Thymus (tissue), 14 donors: ENCODE measurements at places on chromosomes 12 and 14.
A peak's percentile ranks its signal among the peaks of the same experiment; 100 is the strongest.

- DNase-seq = no peak
Observed at GRCh38 chr12:29691161-29691854, 92.4 kb downstream of the TMTC1 start.

DNA sequence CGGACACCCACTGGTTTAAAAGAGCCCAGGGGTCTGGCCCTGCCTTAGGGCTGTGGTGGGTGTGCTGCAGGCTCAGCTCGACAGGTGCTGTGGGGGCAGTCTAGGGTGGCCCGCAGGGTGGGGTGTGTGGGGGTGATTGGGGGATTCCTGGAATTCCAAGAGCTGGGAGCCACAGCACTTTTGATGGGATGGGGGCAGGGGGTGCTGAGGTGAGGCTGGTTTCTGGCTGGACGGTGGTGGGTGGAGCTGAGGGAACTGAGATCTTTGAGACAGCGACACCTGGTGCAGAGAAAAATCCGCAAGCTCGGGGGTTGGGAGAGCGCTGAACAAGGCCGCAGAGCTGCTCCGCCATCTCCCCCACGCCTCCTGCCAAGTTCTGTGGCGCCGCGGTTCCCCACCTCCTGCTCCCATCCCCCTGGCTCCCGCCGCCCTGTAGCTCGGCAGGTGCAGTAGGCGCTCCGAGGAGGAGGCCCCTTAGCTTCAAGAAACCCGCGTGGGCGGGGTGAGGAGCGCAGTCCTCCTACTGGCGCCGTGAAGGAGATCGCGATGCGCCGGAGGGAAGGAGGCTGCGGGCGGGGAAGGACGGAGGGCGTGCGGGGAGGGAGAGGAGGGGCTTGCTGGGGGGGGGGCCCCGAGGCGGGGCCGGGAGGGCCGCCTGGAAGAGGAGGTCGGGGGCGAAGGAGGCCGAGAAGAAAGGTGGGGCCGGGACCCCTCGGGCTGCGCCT, 1.3 kb upstream of the TEDC1 start:
- DNase-seq = peak; percentile 86

- no peak for DNase-seq
Observed at GRCh38 chr12:87150969-87151662, 878.1 kb downstream of the C12orf50 start.

DNA sequence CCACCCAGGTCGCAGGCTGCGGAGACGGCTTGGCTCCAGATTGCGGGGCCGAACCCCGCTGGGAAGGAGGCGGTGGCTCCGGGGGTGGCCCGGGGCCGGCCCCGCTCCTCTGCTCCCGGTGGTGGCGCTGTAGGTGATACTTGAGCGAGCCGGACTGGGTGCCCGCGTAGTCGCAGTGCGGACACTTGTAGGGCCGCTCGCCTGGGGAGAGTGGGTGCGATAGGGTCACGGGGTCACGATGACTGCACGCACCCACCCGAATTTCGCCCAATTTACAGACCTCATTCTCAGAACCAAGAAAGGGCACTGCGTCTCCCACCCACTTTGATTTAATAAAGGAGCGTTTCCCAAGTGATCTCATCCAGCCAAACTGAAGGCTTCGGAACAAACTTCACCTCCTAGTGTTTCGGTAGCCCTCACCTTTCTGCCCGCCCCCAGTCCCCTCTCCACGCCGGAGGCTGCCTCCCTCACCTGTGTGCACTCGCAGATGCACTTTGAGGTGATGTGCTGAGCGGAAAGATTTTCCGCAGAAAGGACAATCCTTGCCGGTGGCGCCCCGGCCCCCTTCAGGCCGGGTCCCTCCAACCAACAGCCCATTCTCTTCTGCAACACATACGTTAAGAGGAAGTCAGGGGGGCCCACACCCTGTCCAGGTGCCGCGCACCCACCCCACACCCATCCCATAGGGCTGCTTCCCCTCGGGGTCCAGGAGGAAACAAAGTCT, 7.4 kb downstream of the ZNF219 start:
- no peak for DNase-seq

DNA sequence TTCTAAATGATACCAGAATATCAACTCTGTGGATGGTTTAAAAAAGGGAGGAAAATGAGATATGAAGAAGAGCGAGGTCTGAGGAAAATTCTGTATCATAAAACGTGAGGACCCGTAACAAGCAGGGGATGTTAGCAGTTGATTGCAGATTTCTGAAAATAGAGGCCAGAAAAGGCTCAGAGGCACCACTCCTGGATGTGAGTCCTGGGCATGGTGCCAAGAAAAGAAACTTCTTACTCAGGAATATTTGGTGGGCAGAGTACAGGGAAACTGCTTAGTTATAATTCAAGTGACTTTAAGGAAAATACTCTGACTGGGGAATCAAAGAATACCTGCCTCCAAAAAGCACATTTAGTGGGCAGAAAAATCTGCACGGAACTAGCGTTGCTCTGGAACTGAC, 85.5 kb downstream of the PRICKLE1 start:
- DNase-seq = no peak

GRCh38 chr12:14059548-14059947, 78.1 kb upstream of the GRIN2B start:
- DNase-seq = no peak

DNA sequence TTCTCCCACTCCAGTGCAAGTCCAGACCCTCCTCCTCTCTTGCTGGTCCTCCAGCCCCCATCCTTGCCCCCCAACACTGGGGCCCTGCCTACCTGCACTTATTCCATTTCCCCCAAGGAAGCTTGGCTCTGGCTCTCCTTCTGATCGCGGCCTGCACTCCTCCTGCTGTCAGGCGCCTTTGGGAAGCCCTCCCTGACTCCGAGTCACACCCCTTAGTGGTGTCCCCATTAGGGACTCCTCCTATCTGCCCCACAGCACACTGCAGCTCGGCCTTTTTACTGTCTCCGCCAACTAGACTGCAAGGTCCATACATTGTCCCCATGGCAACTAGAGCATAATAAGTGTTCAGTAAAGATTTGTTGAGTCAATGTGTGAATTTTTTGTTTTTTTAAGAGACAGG, 32.9 kb downstream of the FIGNL2 start:
- DNase-seq = no peak

GRCh38 chr12:12349711-12350665, at the start of gene MANSC1:
Gene MANSC1, minus strand, starts transcription at chr12:12350242. Its CDS starts 6,928 bp downstream, at chr12:12343314.
- DNase-seq = no peak

GRCh38 chr12:54011665-54012532, 3.1 kb downstream of the HOXC8 start:
- no peak for DNase-seq
